ENCODE measurements at places on chromosomes 1 and 21.

GRCh38 chr1:167439301-167439988, 78.9 kb downstream of the CD247 start:
- no peak for DNase-seq

GRCh38 chr1:86916752-86917151, 2.3 kb downstream of the HS2ST1 start:
- no peak for DNase-seq

DNA sequence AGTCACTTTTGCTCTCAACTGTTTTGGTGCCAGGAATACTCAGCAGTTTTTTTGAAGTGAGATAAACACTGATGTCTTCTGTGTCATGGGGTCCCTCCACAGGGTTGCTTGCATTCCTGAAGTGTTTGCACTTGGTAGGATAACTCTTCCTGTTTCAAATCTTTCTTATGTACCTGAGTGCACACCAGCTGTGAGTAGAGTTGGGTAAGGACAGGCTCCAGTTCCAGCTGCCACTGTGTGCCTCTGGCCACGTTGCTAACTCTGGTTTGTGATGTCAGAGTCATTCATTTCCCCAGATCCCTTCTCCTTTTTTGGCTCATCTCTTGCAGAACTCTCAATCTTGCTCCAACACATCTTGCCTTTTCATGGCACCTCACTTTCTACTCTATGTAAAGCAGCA, 356.3 kb upstream of the B3GALT2 start:
- no peak for DNase-seq

GRCh38 chr1:159005676-159006075, 4.0 kb upstream of the IFI16 start:
- no peak for DNase-seq

- no peak for DNase-seq
Measured at GRCh38 chr1:117271959-117272358, 61.2 kb upstream of the VTCN1 start.

- no peak for DNase-seq
Measured at GRCh38 chr1:226638001-226638601, 89.5 kb downstream of the STUM start.

- no peak for DNase-seq
Measured at GRCh38 chr1:58607391-58607790, 30.3 kb upstream of the TACSTD2 start.

DNA sequence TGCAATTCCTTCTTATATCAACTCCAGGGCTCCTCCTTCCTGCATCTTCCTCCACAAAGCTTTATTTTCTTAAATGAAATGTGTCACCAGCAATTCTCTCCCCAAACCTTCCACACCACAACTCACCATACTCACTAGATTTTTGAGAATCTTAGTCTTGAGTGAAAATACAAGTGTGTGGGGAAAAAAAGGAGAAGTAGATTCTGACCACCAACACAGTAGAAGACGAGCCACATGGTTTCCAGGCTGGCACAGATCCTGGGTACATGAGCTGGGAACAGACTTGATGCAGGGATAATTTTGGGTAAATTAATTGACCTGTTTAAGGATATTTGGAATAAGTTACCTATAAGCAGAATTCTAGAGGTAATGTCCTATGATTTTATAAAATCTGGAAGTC, 72.8 kb upstream of the KCNJ15 start:
- DNase-seq: no peak

DNA sequence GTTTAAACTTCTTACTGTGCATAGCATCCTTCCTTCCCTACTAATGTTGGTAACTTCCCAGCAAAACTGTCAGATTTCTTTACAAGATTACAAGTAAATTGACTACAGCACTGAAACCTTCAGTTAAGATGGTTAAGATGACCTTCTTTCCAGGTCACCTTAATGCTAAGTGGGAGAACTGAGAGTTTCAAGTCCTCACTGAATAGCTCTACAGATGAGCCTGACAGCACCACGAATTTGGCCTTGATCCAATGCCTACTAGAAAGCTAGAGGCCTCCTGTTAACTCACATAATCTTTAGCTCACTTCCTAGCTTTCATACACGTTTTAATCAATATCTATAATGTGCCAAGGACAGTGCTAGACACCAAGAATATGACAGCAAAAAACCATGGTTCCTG, 276.0 kb upstream of the PLD5 start:
- DNase-seq: no peak

DNA sequence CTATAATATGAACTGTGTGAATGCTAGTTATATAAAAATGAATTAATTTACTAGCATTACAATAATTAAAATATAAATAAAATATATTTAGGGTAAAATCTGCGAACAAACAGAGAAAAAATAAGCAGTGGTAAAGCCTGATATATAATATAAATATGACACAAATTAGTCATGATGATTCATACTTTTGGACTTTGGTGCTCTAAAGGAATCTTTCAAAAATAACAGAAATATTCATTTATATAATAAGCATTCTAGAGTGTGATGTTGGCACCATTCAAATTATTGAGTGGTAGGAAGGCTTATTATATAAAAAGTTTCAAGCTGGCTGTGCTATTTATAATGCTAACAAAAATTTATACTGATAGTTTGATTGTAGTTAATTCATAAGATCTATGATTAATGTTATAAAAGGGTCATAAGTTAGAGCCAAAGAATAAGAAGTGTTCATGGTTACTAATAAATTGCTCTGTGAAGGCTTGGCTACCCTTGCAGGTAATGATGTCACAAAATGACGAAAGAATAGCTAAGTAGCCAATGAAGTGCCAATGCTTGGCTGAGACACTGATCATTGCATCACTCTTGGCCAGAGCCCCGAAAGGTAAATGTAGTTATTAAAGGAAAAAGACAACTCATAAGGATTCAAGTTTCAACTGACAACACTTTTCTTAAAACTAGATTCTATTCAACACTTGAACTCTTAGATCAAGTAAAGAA, 108.7 kb downstream of the USH2A start:
- DNase-seq: no peak

GRCh38 chr1:171814692-171815091, 26.6 kb upstream of the DNM3 start:
- DNase-seq: no peak

DNA sequence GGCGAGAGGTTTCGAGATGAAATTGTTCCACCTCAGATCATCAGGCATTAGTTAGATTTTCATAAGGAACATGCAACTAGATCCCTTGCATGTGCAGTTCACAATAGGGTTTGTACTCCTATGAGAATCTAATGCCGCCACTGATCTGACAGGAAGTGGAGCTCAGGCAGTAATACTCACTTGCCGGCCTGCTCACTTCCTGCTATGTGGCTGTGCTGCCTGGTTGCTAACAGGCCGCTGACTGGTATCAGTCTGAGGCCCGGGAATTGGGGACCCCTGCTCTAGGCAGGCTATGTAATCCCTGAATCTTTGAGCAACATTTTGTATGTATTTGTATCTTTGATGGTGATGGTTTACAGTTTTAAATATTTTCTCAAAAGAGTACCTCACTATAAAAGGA, 32.5 kb downstream of the XKR8 start:
- DNase-seq: no peak

- no peak for DNase-seq
Measured at GRCh38 chr21:44337449-44337848, 1.7 kb downstream of the CFAP410 start.

DNA sequence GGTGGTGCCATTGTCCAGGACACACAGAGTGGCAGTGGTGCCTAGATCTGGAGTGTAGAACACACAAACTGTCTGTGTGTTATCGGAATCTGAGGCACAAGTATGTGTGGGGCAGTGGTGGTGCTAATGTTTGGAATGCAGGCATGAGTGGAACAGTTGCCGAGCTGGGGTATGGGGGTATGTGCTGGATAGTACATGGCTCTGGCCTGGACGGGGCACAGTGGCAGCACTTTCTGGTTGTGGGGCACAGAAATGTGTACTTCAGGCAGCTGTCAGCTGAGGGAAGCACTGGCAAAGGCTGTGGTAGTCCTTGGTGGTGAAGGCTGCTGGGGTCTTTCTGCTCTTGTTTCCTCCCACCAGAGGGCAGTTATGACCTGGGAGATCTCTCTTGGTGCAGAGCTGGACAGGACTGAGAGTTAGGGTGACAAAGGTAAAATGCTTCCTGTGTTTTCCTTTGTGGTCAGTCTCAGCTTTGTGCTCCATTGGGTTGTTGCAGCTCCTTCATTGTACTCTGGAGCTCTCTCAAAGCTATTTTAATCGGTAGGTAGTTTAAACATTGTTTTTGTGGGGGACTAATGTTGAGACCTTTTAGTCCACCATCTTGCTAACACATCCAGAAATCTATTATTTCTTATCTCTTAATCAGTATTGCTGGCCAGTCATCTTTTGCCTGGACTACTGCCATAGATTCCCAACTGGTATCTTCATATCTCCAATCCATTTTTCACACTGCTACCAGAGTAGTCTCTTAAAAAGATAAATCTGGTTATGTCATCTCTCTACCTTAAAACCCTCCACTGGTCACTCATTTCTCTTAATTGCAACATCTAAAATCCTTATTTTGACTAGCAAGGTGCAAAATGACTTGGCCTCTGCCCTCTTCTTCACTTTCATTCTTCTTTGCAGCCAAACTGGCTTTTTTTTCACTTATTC, 83.9 kb upstream of the NBPF4 start:
- no peak for DNase-seq

DNA sequence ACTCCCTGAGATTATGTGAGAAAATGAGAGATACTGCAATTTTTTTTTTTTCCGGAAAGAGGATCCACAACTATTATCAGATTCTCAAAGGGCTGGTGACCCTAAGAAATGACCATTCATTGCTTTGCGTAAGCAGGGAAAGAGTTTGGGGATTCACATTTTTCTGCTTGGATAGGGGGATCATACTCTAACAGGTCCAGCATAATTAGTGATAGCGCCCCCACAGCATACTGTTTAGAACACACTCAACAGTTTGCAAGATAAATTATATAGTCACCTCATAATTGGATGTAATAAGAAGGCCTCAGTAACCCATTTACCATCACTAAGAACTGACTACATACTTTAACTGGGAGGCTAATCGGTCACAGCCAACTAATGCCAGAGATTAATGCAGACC, 1.9 kb downstream of the CCT3 start:
- no peak for DNase-seq

GRCh38 chr1:37137601-37138000, 103.3 kb upstream of the GRIK3 start:
- no peak for DNase-seq

GRCh38 chr1:74857676-74858075, 124.7 kb downstream of the TYW3 start:
- DNase-seq: no peak

GRCh38 chr1:33366762-33367484, 46.0 kb upstream of the A3GALT2 start:
- no peak for DNase-seq

GRCh38 chr1:62781841-62782543, 1.9 kb upstream of the ATG4C start:
- no peak for DNase-seq

GRCh38 chr1:50940291-50940690, 19.8 kb downstream of the FAF1 start:
- no peak for DNase-seq

DNA sequence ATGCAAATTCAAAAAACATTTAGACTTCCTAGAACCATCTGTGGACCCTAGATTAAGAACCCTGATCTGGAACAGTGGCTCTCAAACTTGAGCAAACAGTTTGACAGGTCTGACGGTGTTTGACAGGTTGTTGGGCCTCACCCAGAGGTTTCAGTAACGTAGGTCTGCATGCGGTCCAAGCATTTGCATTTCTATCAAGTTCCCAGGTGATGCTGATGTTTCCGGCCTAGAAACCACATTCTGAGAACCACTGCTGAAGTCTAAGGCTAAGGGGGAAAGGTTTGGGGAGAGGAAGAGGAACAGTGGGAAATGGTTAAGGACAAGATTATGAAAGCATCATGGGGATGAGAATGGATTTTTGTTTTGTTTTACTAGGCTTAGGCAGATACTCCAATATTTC, 48.6 kb downstream of the MDM4 start:
- DNase-seq: peak; percentile 73

- no peak for DNase-seq
Measured at GRCh38 chr1:219339466-219339865, 165.8 kb downstream of the LYPLAL1 start.

GRCh38 chr1:6472391-6472790, 6.4 kb upstream of the TNFRSF25 start:
- DNase-seq: no peak

GRCh38 chr21:15122241-15122640, 57.4 kb upstream of the NRIP1 start:
- DNase-seq: no peak

- no peak for DNase-seq
Measured at GRCh38 chr1:246508897-246509688, 2.0 kb upstream of the SMYD3 start.

GRCh38 chr1:116824631-116825206, 70.5 kb downstream of the CD2 start:
- no peak for DNase-seq

DNA sequence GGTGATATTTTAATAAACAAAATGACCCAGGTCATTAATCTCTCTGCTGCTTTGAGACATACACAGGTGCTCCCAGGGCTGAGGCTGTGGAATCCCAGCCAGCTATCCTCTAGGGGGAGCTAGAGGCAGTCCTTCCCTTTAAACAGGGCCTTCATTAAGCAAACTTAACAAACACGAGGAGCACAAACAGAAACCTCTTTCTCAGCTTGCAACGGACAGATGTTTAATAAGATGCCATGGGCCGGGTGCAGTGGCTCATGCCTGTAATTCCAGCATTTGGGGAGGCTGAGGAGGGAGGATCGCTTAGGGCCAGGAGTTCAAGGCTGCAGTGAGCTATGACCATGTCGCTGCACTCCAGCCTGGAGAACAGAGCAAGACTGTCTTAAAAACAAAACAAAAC, 106.7 kb downstream of the HIVEP3 start:
- peak; percentile 47 for DNase-seq

GRCh38 chr1:186849826-186850225, 21.1 kb downstream of the PLA2G4A start:
- no peak for DNase-seq

GRCh38 chr1:156583821-156584622, 4.5 kb downstream of the TTC24 start:
- peak; percentile 83 for DNase-seq

GRCh38 chr1:38243106-38243505, 196.5 kb upstream of the POU3F1 start:
- DNase-seq: no peak

- no peak for DNase-seq
Measured at GRCh38 chr1:40197656-40198055, 36.5 kb downstream of the RLF start.

GRCh38 chr1:239025223-239025622, 361.1 kb upstream of the CHRM3 start:
- DNase-seq: no peak

Data from GM19239 (cell line).